ENCODE measurements at places on chromosomes 16 and 17.

DNA sequence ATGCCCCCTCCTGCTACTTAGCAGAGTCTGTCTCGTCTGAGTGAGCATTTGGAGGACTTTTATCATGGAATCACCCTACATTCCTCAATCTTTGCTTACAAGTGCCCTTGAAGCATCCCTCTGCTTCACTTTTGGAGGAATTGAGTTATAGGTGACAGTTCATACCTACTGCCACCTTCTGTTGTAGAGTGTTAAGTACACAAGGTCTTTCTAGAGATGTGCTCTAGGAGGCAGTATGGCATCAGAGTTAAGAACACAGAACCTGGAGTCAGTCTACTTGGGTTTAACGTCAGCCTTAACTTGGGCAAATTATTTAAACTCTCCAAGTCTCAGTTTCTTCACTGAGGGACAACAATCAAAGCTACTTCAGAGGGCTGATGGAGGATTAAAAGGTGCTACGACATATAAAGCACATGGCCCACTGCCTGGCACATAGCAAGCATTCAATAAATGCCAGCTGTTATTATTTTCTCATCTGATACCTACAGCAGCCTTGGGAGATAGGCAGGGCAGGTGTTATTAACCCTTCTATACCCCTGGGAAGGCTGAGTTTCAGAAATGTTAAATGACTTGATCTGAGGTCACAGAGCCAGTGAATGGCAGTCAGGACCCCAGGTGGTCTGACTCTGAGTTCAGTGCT lies 62.2 kb downstream of the UTP18 start:
- peak; percentile 14 for DNase-seq

DNA sequence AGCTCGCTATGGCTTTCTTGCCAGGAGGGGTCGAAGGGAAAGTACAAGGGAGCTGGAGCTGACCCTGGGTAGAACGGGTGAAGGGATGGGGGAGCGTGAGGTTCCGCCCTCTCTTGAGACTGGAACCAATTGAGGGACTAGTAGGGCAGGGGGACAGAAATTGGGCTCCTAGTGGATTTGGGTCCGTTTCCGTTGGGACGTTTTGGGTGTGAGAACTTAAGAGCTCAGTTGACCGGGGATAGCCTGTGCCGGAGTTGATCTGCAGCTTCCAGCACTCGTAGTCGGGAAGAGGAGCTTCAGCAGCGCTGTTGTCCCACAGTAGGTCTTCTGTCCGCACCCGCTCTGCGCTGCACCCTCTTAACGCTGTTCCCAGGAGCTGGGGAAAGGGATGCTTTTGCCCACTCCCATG lies 481 bp downstream of the CNTROB start:
- DNase-seq: no peak

DNA sequence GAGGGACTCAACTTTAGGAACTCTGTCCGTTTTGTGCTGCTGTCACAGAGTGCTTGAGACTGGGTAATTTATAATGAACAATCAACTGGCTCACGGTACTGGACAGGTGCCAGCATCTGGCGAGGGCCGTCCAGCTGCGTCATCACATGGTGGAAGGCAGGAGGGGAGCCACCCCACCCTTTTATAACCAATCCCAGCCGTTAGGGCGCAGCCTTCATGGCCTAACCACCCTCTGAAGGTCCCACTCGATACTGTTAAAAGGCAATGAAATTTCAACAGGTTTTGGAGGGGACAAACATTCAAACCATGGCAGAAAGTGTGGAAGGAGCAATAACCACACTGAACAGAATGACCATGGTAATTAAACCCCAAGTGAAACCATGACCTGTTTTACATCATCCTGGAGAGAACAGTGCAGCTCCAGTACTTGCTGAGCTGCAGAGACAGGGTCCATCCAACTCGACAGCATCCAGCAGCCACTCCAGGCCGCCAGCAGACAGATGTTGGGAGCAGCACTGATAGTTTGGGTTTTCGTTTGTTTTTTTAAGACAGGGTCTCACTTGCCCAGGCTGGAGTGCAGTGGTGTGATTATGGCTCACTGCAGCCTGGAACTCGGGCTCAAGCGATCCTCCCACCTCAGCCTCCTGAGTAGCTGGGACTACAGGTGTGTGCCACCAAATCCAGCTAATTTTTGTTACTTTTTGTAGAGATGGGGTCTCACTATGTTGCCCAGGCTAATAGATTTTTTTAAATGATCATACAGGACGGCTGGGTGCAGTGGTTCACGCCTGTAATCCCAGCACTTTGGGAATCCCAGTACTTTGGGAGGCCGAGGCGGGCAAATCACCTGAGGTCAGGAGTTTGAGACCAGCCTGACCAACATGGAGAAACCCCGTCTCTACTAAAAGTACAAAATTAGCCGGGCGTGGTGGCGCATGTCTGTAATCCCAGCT lies 11.0 kb downstream of the CHMP6 start:
- peak; percentile 55 for DNase-seq

GRCh38 chr17:59892251-59892923 lies 356 bp downstream of the TUBD1 start:
- DNase-seq: peak; percentile 100

DNA sequence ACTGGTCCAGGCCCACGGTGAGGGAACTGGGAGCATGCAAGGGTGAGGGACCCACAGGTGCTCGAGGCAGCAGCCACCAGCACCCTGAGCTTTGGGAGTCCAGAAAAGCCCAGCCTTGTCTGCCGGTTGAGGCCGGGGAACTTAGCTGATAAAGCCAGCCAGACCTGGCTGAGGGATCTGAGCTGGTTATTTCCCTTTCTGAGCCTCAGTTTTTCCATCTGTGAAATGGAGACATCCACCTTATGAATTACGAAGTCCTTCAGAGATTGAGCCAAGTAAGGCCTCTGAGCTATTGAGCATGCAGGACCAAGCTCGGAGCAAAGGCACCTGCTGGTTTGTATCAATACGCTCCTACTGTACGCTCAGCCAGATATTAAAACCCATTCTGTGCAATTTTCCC lies 13.8 kb downstream of the NECAB2 start:
- DNase-seq: no peak

DNA sequence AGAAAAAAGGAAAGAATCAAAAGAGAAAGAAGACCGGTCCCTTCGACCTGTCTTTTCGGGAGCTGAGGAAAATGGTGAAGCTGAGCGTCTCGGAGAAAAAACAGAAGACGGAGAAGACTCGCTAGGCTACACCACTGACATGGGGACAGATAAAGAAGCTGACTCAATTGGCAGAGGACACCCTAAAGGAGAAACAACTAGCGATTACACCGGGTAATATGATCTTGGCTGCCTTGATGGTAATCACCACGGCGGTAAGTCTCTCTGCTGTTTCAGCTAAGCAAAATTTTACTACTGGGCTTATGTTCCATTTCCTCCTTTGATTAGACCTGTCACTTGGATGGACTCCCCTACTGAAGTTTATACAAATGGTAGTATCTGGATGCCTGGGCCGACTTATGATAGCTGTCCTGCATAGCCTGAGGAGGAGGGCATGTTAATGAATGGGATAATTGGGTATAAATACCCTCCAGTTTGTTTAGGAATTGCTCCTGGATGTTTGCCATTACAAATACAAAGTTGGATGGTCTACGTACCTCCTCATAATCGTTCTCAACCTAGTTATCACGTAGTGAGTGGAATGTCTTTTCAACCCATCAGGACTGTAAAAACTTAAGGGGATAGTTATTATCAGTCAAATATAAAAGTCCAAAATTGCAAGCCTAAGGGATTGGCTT lies 24.1 kb downstream of the ALOX15B start:
- DNase-seq: no peak

All from fibroblast of the conjunctiva (primary cell).